ENCODE measurements at places on chromosomes 3 and 15.

DNA sequence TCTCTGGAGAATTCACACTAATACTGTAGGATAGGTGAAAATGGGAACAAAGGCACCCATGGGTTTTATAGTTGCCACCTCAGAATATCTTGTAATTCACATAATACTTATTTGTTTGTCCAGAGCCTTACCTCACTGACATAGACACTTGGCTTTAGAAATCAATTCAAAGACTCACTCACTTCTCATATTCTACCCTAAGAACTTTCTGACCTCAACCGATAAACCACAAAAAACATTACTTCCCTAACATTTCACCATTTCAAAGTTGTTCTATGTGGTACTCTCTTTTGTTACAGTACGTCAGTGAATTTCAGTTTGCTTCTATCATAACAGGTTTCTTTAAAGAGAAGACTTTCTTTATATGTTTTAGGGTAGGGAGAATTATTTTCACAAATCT lies 359.3 kb downstream of the IGSF11 start:
- no peak for DNase-seq

- DNase-seq: no peak
Observed at GRCh38 chr15:59543721-59544547, 67.6 kb upstream of the GCNT3 start.

GRCh38 chr3:16978234-16978920 lies 93.6 kb downstream of the PLCL2 start:
- no peak for DNase-seq

- DNase-seq: no peak
Observed at GRCh38 chr3:42868841-42869240, 6.8 kb downstream of the CYP8B1 start.

GRCh38 chr3:31710123-31710803 lies 177.5 kb downstream of the STT3B start:
- peak; percentile 90 for DNase-seq

GRCh38 chr3:58604031-58604430 lies 26.8 kb upstream of the FAM107A start:
- no peak for DNase-seq

DNA sequence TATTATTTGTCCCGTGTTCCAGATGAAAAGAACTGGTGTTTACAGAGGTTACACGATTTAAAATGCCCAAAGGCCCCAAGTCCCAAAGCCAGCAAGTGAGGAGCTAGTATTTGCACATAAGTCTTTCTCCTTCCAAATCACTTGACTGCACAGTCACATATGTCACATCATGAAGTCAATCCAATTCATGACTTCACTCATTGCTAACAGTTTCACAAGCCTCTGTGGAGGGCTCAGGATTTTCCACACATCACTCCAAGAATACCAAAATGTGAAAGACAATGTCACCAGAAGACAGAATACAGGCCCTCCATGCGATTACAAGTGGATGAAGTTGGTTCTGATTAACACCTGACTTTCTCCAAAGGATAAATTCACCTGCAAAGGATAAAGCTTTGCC lies 283.1 kb upstream of the UBE2E2 start:
- no peak for DNase-seq
